RWPE1 (cell line): ENCODE measurements at places on chromosomes 3 and 15.

DNA sequence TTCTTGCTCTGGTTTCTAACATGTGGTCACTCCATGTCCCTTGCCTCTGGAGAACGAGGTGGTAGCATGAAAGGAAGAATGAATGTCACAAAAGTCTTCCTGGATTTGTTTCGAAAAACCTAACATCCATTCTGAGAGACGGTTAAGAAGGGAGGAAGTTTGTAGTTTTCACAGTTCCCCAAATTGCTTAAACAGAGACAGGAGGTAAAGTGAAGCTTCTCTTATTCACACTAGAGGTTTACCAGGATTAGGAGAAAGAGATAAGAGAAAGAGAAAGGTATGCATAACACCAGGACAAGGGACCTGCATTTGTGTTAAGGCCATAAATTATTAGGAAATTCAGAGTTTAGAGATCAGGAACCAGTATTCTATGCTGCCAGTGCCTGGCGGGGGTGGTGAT lies 228.1 kb downstream of the CPNE4 start:
- no peak for DNase-seq

GRCh38 chr15:98677345-98678059 lies 29.2 kb downstream of the IGF1R start:
- no peak for DNase-seq

DNA sequence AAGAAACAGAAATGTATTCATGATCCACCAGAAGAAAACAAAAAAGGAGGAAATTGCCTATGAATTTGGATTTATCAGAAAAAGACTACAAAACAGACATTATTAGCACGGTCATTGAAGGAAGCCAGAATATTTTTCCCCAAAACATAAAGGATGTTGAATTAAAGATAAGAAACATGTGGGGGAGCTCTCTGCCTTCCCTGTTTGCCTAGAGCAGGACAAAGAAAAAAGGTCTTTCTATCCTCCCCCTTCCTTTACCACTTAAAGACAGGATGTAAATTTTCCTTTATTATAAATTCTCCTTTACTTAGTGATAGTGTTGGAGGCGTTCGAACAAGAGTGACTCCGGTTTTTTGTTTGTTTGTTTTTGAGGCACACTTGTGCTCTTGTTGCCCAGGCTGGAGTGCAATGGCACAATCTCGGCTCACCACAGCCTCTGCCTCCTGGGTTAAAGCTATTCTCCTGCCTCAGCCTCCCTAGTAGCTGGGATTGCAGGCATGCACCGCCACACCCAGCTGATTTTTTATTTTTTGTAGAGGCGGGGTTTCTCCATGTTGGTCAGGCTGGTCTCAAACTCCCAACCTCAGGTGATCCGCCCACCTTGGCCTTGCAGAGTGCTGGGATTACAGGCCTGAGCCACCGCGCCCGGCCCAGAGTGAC lies 14.9 kb upstream of the RPN1 start:
- no peak for DNase-seq

GRCh38 chr15:81530271-81530691 lies 156.3 kb upstream of the TMC3 start:
- DNase-seq: no peak

- DNase-seq: no peak
Measured at GRCh38 chr3:195247863-195248189, 23.1 kb downstream of the XXYLT1 start.

DNA sequence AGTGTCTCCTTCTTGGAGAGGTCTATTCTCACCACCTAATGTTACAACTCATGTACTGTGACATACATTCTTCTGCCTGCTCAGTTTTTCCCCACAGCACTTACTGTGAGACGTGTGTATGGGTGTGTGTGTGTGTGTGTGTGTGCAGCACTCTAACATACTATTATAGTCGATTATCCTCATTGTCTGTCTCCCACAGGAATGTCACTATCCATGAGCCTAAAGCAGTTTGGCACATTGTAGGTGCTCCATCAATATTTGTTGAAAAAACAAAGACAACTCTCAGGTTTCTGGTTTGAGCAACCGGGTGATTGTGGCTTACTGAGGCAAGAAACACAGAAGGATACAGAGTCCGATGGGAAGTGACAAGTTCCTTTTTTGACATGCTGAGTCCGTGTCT lies 8.6 kb upstream of the ZNF148 start:
- DNase-seq: no peak

DNA sequence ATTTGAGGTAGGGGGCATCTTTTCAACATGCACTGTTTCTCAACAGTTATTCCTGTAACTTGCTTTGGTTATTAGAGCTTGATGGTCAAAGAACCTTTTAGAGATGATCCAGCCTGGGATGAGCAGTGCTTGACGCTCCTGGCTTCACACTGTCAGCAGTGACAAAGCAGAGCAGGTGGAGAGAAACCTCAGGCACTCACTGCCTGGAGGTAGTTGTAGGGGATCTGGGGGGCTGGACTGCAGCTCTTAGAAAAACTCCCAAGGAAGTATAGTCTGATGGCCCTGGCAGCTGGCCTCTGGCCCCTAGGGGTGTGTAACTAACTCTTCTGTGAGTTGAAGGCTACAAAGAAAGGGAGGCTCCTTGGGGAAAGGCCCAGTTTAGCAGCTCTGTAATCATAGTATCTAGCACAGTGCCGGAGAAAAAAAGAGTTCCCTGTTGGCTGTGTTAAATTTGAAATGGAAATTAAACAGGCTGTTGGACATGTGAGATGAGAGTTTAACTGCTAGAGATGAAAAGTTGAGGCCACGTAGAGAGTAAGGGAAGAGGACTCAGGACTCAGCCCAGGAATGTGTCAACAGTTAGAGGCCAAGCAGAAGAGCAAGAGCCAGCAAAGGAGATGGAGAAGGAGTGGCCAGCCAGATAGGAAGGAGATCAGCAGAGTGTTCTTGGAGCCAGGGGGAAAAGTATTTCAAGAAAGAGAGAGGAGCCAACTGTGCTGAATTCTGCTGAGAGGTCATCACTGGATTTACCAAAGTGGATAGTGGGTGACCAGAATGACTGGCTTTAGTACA lies 14.2 kb downstream of the OXNAD1 start:
- DNase-seq: no peak

GRCh38 chr15:55917881-55918296 lies 75.5 kb downstream of the NEDD4 start:
- DNase-seq: peak; percentile 50

GRCh38 chr3:25885544-25885943 lies 95.7 kb downstream of the OXSM start:
- peak; percentile 71 for DNase-seq

GRCh38 chr3:2334921-2335320 lies 236.3 kb downstream of the CNTN4 start:
- no peak for DNase-seq

GRCh38 chr15:70353606-70354345 lies 256.1 kb upstream of the TLE3 start:
- DNase-seq: no peak

DNA sequence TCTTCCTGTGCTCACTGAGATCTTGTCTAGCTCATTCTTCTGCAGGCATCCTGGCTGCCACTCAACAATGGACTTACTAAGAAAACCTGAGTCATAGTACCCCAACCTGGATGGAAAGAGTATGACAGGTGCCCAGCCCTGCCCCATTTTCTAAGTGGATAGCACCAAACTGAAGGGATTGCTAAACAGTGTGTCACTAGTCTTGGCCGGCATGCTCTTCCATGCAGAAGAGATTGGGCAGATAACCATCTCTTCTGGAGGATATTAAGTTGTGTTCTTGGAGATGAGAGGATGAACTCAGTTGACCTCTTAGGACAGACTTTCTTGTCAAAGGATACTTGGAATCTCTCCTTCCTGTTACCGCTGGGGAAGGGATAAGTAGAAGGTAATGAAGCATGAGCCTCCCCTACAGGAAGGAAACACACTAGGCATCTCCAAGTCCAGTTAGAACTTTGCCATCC lies 797.5 kb downstream of the AGBL1 start:
- DNase-seq: no peak

DNA sequence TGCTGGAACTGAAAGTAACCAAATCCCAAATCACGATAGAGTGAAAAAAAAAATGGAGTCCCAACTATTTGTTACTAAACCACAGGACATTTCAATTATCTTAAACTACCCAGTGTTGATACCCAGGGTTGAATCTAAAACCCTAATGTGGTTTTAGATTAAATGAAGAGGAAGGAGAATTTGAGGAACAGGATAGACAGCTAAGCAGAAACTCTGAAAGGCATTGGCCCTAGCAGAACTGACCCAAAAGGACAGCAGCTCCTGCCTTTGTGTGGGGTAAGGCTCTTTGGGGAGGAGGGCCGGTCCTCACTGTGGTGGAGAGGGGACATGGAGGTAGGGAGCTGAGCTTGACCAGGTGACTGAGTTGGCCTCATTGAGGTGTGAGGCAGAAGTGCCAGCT lies 30.7 kb upstream of the SNRK start:
- DNase-seq: no peak

GRCh38 chr15:63870487-63871209 lies 36.9 kb upstream of the HERC1 start:
- peak; percentile 70 for DNase-seq

- DNase-seq: peak; percentile 82
Measured at GRCh38 chr3:184145111-184145524, 10.0 kb downstream of the EIF2B5 start.

DNA sequence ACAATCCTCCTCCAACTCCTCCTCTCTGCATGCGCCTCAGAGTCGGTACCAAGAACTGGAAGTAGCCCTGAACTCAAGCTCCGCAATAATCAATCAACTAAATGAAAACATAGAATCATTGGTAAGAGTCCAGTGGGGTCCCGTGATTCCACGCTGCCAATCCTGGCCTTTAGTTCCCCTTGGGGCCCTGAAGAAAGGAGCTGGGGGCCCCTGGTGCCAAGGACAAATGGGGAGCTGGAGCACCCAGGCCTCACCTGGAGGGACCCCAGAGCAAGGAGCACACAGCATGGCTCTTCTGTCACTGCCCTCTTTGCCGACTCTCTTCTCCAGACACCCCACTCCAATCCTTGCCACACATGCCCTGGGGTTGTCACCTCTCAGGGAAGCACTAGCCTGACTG lies 80.3 kb downstream of the ADAMTS7 start:
- DNase-seq: no peak

DNA sequence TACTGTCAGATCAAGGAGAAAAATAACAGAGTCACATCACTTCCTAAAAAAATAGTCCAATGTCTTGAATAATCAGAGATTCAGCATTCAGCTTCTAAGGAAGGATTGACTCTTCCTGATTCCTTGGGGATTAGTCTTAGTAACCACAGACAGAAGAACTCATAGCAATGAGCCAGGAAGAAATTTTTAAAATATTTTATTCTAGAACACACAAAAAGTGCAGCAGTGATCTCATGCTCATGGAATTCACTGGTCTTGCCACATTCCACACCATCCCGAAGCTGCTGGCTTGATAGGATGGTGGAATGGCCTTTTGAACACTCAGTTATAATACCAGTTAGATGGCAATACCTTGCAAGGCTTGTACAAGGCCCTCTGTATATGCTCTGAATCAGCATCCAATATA lies 43.0 kb upstream of the ABI3BP start:
- peak; percentile 76 for DNase-seq
